ENCODE measurements at places on chromosomes 13 and 19. TPM values are rescaled to one million over a fixed set of nuclear protein-coding genes. Genes with fewer than 3 reads are reported as not detected.

- no peak for DNase-seq
These were observed 67.0 kb downstream of the LATS2 start for GRCh38 chr13:20994441-20994821.

DNA sequence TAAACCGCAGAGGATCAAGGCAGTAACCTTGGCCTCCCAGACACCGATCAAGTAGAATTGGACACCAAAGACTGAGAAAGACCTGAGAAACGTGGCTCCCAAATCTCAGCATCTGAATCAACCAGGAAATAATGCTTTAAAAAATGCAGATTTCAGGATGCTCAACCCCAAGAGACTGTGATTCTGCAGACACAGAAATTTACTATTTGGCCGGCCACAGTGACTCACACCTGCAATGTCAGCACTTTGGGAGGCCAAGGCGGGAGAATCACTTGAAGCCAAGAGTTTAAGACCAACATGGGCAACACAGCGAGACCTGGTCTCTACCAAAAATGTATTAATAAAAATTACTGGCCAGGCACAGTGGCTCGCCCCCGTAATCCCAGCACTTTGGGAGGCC, 6.2 kb downstream of the ABCC4 start:
- DNase-seq = no peak

DNA sequence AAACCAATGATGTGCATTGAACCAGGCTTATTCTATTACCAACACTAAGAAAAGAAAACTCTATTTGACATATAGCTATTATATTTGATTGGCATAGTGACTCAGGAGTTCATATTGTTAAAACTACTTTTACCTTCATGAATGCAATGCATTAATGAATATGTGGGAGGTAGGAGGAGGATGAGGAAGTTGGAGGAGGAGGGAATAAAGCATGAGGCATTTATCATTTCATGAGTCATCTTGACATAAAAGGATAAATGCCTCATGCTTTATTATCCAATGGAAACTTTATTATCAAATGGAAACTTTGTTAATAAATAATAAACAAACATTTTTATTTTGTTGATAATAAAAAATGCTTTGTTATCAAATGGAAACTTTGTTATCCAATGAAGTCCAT, 116.5 kb downstream of the SPRY2 start:
- DNase-seq = no peak

DNA sequence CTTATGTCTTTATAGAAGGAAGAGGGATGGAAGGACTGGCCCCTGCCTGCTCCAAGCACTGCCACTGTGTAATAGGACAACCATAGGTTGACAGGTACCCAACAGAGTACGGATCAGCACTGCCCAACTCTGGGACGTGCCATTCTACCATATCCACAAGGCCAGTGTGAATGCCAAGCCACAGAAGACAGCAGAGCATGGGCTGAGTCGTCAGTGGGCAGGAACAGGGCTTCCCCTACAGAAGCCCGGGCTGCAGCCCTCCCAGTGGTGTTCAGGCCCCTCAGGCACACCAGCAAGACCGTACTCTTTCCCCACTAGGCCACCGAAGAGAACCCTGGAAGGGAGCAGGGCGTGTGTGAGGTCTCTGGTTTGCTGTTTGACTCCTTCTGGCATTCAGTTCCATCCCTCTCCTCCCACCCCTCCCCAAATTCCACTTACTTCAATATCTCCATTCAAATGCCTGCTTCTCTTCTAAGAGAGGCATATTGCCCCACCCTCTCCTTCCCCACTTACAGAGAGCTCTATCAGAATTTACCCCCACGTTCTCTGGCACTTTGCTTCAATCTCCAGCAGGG, 209.4 kb downstream of the FOXO1 start:
- DNase-seq = no peak

GRCh38 chr19:12778017-12778904, 2.9 kb upstream of the HOOK2 start:
- peak; percentile 87 for DNase-seq

Gene THSD1
- total RNA-seq = 6.4 TPM

- no peak for DNase-seq
These were observed 895.0 kb upstream of the SLITRK1 start for GRCh38 chr13:84777316-84777715.

Gene NLRP4
- total RNA-seq = not detected

All from left cardiac atrium (tissue), 4 donors.